ENCODE measurements at places on chromosomes 13 and 19.

DNA sequence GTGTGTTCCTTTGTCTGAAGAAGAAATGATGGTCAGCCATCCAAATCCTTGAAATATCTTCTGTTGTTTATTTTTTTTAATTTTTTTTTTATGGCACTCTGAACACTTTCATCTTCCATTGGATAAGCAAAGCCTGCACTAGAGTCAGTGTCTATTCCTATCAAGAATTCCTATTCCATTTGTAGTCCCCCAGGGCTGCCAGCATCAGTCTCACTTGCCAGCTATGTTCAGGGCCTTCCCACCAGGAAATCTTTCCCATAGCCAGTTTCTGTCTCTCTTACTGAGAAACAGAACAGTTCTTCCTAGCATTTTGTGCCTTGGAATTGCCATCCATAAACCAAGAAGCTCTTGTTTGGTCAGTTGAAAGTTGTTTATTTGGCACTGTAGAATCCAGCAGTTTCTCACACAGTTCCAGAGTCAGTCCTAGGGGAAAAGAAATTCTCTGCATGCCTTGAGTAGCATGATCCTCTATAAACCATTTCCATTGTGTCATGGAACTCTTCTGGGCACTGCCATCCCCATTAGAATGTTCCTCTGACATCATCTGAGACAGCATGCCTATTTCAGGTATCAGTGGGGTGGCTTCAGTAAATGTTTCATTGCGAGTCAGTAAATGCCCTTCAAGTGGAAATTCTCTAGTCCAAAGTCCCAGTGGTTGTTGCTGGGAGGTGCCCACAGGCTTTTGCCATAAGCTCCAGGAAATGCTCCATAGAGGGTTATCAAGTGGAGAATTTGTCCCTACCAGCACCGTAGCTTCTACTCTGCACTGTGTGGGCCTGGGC lies 18.7 kb upstream of the SPRYD7 start:
- no peak for DNase-seq

DNA sequence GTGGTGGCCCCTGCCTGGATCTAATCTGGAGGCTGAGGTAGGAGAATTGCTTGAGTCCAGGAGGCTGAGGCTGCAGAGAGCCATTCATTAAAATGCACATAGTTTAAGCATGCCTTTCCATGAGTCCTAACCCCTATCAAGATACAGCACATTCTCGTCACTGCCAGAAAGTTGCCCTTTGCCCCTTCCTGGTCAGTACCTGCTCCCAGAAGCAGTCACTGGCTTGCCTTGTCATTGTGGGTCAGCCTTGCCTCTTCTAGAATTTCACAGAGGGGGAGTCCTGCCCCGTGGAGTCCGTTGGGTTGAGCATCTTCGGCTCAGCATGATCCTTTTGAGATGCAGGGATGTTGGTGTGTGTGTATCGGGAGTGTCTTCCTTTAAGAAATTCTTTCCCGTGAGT lies 10.8 kb downstream of the BICRA start:
- no peak for DNase-seq

DNA sequence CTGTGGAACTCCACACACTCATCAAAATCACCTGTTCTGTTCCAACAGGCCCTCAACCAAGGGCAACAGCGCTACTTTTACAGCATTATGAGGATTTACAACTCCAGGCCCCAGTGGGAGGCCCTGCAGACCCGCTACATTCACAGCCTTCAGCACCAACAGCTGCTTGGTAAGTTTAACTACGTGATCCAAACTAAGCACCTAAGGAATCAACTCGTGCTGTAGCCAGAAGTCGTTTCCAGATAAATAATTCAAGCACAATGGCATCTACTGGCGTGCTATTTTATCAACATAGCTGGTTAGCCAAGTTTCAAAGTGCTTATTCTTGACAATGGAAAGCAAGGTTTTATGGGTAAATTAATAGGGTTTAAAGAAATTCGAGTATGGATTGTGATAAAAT lies 5.3 kb downstream of the FAM216B start:
- DNase-seq: no peak

DNA sequence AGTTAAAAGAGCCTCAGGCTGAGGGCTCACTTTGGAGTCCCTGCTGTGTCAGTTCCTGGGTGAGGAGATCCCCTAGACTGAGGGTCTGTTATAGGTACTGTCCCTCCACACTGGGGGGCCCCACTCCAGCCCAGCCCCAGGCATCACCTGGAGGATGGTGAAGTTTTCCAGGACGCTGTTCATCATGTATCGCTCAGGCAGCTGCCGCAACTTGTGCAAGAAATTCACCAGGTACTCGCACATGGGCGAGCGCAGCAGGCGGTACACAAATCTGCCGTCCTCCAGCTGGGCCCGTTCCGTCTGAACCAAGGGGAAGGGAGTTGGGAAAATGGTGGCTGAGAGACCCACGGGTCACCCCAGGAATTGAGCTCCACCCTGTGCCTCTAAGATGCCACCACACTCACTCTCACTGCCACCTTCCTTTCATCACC lies 7.1 kb downstream of the CD37 start:
- no peak for DNase-seq

- DNase-seq: no peak
These were observed 168.1 kb upstream of the SOX21 start for GRCh38 chr13:94880463-94880862.

- no peak for DNase-seq
These were observed 148.9 kb downstream of the TBC1D4 start for GRCh38 chr13:75333103-75333502.

DNA sequence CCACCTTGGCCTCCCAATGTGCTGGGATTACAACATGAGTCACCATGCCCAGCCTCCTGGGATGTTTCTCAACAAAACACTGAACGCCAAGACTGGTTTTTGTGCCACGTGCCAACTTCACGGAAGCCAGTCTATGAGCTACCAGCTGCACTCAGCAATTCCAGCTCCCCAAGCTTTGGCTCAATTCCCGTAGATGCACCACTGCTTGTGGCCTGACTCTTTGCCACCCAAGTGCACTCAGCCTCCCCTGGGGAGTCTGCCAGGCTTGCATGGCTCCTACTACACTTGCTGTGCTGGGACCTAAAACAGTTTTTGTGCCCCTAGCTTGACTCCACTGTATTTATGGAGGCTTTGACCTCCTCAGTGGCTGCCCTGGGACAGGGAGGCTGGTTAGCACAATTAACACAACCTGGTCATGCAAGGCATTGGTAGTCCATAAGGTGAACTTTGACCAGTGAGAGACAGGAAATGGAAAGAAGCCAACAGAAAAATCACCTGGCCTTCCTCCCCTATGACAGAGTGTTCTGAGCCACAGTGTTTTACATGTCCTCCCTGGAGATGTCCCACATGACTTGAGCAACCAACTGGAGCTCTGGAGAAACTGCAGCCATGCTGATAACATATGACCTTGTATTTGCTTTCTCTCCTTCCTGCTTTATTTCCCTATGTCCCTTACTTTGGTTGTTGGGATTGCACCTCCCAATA lies 1173.1 kb downstream of the UQCRFS1 start:
- no peak for DNase-seq

- no peak for DNase-seq
These were observed 1.8 kb downstream of the MAB21L1 start for GRCh38 chr13:35474496-35475211.

GRCh38 chr19:43311706-43312105 lies 41.8 kb upstream of the CD177 start:
- no peak for DNase-seq

DNA sequence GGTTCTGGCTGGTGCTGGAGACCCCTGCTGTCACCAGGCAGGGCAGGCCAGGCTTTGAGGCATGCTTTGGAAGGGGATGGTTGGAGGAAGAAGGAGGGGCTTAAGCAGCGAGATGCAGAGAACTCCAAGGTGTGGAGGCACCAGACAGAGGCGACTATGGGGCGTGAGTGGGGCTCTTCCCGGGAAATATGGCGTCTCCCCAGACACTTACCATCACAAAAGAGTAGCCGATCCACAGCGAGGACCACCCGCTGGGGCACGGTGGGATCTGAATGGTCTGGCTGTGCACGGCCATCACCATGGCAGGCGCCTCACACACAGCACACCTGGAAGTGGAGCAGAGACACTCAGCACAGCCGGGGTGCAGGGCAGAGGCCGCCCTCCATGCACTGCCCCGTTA lies 151.9 kb downstream of the COL4A1 start:
- DNase-seq: no peak

GRCh38 chr13:97986835-97987234 lies 33.4 kb downstream of the IPO5 start:
- DNase-seq: no peak

GRCh38 chr19:55082020-55082851 lies 6.6 kb downstream of the EPS8L1 start:
- DNase-seq: no peak

DNA sequence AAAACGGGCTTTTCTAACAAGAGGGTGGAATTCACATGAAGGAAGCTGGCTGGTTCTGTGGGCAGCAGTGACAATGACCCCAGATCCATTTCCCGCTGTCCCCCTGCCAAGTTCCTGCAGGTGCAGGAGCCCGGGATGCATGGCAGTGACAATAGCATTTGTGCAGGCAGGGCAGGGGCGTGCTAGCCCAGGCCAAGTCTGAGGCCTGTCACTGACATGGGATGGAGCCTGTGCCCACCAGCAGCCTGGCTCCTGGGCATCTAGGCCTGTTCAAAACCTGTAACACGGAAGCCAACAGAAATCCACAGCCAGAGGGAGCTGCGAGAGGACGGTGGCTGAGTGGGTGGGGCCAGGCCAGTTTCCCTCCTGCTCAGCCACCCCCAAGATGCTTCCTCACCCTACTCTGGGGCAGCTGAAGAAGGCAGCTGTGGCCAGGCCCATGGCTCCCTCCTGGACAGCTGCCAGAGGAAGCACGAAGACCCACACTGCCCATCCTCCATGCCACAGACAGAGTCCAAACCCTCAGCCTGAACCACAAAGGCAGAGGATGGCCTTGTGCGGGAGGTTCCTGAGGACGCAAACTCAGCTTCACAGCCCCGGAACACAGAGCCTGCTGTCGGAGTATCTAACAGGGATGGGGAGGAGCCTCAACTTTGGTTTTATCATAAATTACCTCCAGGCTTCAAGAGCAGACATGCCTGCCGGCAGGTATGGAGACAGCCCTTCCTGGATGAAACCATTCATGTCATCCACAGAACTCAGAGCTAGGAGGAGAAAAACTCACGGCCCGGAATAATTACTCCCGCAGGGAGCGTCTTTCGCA lies 74.0 kb downstream of the CEBPG start:
- DNase-seq: no peak

- no peak for DNase-seq
These were observed 152.6 kb downstream of the KLF12 start for GRCh38 chr13:73981595-73981994.

- DNase-seq: no peak
These were observed at the start of gene MAP4K1 for GRCh38 chr19:38617764-38618589. Gene MAP4K1, minus strand, starts transcription at chr19:38617953. Its CDS starts 58 bp downstream, at chr19:38617895.

- no peak for DNase-seq
These were observed 7.6 kb downstream of the SPC24 start for GRCh38 chr19:11148001-11148400.

DNA sequence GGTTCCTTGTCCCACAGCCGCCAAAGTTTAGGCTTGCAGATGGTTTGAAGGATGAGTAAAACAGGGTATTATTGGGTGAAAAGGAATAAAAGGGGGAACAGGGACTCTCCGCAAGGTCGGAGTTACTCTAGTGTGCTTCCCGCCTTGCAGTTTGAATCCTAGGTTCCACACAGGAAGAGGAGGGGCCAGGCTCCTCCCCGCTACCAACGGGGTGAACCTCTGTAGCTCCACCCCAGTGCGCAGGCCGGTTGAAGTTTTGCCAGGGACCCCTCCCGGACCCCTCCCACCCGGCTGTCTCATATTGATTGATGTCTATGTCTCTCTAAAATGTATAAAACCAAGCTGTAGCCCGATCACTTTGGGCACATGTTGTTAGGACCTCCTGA lies 11.6 kb upstream of the GTF2F2 start:
- no peak for DNase-seq

Data from cortex of kidney (tissue), 1 donor.